ENCODE measurements at places on chromosomes 5 and 9.

- DNase-seq, result no peak
Observed at GRCh38 chr5:171771856-171772255, 13.8 kb upstream of the SMIM23 start.

DNA sequence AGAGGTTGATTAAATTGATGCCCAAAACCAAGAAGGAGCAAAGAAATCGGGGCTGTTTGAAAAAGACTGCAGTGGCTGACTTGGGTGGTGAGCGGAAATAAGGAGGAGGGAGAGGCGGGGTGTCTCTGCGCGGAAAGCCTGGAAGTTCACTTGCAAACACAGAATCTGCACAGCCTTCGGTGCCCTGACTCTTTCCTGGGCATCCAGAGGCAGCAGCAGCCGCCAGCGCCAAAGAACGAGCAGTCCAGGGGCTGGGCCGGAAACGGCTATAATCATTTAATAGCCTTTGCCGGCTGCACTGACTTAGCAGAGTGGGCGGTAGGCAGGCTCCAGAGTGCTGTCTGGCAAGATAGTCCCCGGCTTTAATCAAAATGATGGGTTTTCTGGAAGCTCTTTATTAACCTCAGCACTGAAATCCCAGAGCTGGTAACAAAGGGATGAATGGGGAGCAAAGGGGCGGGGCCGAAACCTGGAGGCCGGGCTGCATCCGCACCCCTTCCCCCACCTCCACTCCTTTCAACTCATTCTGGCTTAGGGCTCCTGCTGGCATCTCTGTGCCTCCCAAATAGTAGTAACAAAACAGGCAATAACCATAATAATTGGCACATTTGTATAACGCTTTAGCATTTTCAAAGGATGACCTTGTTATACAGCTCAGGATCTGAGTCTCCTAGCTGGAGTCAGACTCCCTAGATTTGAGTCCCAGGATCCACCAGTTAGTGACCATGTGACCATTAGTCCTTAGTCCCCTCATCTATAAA is 35.7 kb downstream of the PCDHAC2 start:
- no peak for DNase-seq

- no peak for DNase-seq
Observed at GRCh38 chr5:5575461-5575860, 153.0 kb downstream of the ICE1 start.

DNA sequence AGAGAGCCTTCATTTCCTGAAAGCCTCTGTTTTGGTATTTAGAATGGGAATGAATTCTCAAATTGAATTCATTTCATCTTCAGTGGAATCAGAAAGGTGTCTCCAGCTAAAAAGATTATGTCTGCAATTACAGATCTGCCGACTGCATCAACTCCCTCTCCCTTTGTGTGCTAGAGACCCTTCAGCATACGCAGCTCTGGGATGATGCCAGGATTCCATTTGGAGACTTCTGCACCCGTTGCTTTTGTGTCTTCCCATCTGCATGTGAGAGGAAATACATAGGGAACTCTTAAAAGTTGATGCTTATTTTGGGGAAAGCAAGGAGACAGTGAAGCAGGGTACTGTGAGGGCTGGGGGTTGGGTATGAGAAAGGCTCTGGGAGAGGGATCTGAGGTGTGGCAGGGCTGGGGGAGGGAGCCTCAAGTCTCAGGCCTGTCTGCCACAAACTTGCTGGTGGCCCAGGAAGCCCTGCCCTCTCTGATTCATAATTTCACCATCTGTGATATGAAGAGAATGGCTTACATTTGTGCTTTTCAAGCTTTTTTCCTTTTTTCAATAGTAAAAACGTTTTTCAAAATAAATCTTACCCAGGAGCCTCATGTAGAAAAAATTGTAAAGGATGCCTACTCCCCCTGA is 89.7 kb upstream of the SAP30L start:
- no peak for DNase-seq

GRCh38 chr9:72089451-72090130 is 29.2 kb upstream of the C9orf57 start:
- no peak for DNase-seq

DNA sequence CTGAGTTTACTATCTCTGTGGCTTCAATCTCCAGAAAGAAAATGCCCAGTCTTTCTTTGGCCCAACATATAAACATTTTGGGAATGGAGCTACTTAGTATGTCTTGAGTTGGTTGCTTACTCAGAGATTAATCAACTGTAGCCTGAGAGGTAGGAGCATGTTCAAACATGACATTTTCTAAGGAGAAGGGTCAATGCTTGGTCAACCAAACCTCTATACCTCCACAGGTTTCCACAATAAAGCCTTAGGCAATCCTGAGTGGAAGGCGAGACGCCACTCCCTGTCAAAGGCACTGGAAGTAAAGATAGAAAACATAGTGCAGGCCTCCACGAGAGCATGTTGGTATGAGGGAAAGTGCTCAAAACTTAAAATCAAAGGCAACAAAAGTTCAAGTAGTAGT is 411.4 kb downstream of the KCTD16 start:
- DNase-seq, result no peak

GRCh38 chr5:56094579-56095361 is 100.0 kb upstream of the IL6ST start:
- peak; percentile 57 for DNase-seq

GRCh38 chr5:85663708-85664031 is 954.1 kb upstream of the COX7C start:
- no peak for DNase-seq

- DNase-seq, result no peak
Observed at GRCh38 chr9:79591458-79591857, 19.7 kb downstream of the TLE4 start.

- peak; percentile 71 for DNase-seq
Observed at GRCh38 chr5:67215519-67216471, 19.2 kb upstream of the CD180 start.

GRCh38 chr9:89036383-89036782 is 45.1 kb downstream of the S1PR3 start:
- DNase-seq, result no peak

DNA sequence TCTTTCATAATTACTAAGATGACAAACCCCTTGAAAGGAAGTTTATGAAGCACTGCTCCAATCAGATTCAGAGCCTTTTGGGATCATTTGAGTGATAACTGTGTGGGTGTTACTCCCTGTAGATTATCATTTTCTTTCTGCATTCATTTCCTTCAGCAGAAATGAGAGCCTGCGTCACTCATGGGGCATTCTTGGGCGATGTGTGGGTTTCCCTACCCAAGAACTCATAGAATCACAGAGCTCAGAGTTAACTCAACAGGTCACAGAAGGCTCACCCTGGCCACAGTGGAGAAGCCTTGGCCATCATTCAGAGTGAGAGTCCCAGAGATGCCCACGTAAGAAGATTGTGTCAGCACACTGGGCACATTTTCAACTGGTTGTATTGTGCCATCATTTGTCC is 401.9 kb downstream of the TLE4 start:
- DNase-seq, result no peak

DNA sequence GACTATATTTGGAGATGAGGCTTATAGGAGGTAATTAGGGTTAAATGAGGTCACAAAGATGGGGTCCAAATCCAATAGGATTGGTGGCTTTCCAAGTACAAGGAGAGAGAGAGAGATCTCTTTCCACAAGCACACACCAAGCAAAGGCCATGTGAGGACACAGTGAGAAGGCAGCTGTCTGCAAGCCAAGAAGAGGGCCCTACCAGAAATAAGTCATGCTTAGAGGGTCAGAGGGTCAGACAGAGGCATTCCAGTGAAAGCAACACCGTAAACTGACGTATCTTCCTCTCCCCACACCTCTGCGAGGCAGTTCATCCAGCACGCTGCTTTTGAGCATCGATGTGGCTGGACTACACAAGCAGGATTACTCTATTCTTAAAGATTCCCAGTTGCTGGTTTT is 87.9 kb downstream of the SLC1A3 start:
- no peak for DNase-seq

- DNase-seq, result no peak
Observed at GRCh38 chr5:82684165-82684564, 393.0 kb downstream of the TMEM167A start.

GRCh38 chr9:3018071-3018470 is 174.2 kb upstream of the PUM3 start:
- DNase-seq, result no peak

DNA sequence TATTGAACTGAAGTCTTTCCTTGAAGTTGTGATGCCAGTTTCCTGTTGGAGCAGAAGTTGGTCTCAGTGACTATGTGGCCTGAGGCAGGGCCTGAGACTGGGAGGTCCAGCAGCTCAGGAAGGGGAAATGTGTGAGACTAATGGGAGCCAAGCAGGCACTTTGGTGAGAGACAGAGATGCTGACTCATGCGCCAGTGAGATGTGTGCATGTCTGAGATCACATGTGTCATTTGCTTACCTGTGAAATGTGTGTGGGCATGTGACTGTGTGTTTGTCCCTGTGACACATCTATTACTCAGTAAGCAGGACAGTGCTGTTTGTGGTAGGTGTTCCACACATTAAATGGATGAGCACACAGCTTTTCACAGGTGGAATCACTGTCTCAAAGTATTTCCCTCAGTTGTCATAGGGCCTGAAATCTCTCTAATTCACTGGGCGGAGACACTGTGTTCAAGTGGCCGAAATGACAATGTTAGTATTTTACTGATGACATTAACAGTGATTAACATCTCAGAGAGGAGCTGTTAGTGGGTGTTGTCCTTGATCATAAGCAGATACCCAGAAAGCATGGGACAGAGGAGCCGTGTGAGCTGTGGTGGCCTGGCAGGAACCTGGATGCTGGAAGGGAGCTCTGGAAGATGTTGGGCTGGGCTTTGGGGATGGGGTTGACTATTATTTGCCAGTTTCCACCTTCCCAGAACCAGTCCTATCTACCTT is 7.4 kb downstream of the NPR2 start:
- DNase-seq, result peak; percentile 23

DNA sequence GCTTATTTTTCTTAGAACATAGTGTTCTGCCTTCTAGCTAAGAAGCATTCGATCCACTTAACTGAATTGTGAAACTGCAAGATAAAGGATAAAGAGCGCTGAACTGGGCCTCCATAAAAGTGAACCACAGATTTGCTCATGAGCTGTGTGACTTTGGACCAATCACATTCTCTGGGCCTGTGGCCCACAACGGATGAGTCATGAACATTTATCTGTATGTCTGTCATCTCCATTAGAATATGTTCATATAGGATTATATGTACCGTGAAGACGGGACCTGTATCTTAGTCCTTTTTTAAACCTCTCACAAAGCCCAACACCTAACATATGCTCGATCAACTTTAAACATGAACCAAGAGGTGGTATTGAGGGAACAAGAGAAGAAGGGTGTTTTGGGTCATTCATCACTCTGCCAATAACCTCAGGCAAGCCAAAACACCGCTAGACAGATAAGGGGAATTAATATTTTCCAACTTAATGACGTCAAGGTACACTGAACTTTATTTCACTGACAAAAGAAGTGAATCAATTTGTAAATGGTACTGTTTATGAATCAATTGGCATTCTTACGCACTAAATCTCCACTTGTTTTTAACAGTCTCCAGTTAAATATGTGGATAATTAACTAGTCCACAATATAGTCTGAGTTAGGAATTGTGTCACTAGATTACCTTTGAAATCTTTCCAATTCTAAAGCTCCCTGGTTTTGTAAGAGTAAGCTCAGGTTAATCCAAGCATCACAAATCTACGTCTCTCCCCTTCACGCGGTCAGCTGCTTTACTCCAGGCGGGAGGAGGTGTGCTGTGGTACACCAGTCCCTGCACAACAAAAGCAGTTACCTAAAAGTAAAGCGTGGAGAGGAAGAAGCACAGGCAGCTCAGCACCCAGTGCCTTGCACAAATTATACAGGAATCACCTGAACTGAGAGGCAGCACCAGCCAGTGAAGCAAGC is 1.6 kb downstream of the TMEM245 start:
- peak; percentile 72 for DNase-seq

- no peak for DNase-seq
Observed at GRCh38 chr9:106954558-106954957, 91.6 kb downstream of the ZNF462 start.

DNA sequence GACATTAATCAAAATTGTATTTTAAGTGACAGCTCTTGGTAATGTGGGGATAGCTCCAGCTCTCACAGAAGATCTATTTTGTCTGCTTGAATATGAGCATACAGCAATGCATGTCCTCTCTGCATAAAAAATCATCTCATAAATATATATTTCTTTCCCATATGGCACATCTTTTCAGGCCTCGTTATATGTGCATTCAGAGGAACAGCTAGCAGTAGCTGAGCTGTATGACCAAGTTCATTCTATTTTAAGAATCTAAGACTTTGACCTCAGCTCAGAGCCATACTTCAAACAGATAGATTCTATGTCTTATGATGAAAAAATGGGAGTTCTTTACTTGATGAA is 487.2 kb downstream of the ARHGEF28 start:
- DNase-seq, result no peak

- DNase-seq, result no peak
Observed at GRCh38 chr5:99070362-99070761, 141.6 kb upstream of the CHD1 start.

DNA sequence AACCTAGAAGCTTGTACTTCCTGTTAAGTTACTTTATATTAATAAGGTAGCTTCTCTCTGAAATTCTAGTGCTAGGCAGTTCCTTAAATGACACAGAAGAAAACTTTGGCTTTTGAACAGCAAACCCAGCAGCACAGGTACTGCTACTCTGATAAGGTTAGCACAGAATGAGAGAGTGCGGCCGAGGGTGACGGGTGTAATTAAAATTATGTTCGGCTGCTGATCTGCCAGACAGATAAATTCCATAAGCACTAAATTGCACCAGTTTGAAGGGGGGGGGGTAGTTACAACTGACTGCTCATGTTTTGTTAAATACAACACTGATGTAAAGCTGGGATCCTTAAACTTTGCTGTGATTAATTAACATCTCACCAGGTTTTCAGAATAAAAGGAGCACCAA is 475.1 kb downstream of the SPOCK1 start:
- no peak for DNase-seq

GRCh38 chr5:31366941-31367340 is 165.0 kb downstream of the DROSHA start:
- DNase-seq, result no peak

DNA sequence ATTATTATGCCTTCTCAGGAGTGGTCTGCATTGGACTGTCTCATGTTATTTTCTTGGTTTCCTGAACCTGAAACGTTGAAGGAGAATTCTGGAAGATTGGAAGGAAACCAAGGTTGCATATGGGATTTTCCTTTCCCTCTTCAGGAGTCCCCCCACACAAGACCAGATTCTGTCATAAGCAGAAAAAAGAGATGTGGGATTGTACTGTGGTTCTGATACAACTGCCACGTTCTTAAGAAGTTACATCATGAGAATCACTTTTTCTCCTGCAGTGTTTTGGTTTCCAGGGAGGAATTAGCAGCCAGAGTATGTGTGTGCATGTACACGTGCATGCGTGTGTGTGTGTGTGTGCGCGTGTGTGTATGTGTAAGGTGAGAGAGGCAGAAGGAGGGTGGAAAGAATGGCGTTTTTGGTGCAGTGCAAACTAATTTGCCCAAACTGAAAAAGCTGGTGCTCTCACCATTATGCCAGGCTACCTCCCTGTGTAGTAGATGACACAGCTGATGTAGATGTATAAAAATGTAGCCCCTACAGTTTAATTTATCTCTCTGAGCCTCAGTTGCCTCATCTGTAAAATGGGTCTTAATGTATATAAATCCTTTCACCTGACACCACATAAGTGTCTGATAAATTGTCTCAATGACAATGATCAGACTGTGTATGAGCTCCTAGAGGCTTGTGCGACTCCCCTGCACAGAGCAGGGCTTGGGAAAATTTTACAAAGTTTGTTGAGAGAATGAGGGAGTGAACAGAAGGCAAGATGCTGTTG is 38.6 kb downstream of the RALGPS1 start:
- DNase-seq, result no peak
